Activated CD4-positive, alpha-beta T cell treated with anti-CD3 and anti-CD28 coated beads, Interleukin-2, amount 50 U/mL, for 24 hours (primary cell): ENCODE measurements at places on chromosomes 4 and X.

GRCh38 chr4:143554728-143555597, 41.5 kb downstream of the SMARCA5 start:
- no peak for DNase-seq

- DNase-seq: no peak
These were observed 499.7 kb upstream of the POU3F4 start for GRCh38 chrX:83008415-83008814.

GRCh38 chr4:60173103-60173502, 1027.0 kb upstream of the ADGRL3 start:
- no peak for DNase-seq

- DNase-seq: no peak
These were observed 28.1 kb downstream of the KLHL8 start for GRCh38 chr4:87192145-87192919.

GRCh38 chr4:19025031-19025430, 1003.5 kb upstream of the LCORL start:
- no peak for DNase-seq

GRCh38 chrX:111041018-111041462, 55.0 kb upstream of the PAK3 start:
- no peak for DNase-seq

DNA sequence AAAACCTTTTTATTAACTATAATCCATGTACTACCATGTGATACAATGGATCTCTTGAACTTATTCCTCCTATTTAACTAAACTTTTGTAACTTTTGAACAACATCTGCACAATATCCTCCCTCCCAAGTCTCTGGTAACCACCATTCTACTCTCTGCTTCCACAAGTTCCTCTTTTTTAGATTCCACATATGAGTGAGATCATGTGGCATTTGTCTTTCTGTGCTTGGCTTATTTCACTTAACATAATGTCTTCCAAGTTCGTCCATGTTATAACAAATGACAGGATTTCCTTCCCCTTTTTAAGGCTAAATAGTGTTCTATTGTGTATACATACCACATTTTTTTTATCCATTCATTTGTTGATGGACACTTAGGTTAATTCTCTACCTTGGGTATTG, 28.1 kb downstream of the DCAF8L1 start:
- DNase-seq: no peak

- DNase-seq: no peak
These were observed 1.4 kb upstream of the PHKA1 start for GRCh38 chrX:72715546-72715945.
